Activated T-cell treated with anti-CD3 and anti-CD28 coated beads, Interleukin-2, amount 50 U/mL, for 4 hours (primary cell): ENCODE measurements at places on chromosomes 5 and 9.

GRCh38 chr5:151692312-151692711 lies 5.6 kb upstream of the SPARC start:
- DNase-seq: no peak

GRCh38 chr5:140627972-140628371 lies 5.0 kb downstream of the CD14 start:
- no peak for DNase-seq

GRCh38 chr5:150309101-150309885 lies 6.6 kb upstream of the ARSI start:
- DNase-seq: no peak

GRCh38 chr9:123597048-123597447 lies 241.1 kb downstream of the CRB2 start:
- DNase-seq: no peak

DNA sequence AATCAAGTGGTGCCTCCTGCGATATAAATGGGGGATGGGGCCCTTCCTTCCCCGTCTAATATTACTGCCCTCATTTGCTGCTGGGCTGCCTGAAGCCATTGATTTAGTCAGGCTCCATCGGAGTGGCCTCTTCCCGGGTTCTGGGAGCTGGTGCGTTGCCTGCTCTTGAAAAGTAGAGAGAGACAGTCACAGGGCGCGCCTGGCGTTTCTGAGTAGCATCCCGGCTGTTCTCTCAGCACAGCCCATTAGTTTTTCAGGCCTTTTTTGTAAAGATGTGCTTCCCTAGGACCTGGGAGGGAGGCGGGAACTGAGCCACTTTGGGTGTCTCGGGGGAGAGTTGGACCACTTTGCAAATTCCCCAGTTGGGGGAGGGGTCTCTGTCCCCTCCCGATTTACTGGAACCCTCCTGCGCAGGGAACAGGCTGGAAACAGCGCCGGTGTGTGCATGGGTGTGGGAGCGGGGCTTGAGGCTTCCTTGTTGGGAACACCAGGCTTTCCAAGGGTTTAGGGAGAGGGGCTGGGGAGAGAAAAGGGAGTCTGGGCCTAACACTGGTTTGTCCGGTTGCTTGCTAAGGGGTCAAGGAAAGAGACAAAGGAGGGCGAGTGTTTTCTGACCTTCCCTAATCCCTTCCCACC lies 4.7 kb downstream of the PRDM6 start:
- DNase-seq: no peak

DNA sequence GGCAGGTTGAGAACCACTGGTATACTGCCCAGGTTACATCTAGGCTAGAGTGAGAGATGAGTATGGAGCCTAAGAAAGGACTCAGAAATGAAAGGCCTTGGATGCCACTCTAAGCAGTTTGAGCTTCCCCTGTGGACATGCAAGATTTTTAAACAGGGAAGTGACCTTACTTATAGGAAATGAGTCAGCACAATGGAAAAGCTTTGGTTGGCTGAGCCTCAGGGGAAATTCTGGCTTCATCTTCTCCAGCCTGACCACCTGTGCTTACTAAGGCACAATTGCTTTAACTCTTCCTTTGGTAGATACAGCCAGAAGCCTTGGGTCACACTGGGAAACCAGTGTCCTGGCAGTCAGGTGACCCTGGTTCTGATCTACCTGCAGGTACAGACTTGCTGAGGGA lies 380.2 kb upstream of the ZNF462 start:
- no peak for DNase-seq

GRCh38 chr5:32709750-32710549 lies 1.2 kb upstream of the NPR3 start:
- no peak for DNase-seq

DNA sequence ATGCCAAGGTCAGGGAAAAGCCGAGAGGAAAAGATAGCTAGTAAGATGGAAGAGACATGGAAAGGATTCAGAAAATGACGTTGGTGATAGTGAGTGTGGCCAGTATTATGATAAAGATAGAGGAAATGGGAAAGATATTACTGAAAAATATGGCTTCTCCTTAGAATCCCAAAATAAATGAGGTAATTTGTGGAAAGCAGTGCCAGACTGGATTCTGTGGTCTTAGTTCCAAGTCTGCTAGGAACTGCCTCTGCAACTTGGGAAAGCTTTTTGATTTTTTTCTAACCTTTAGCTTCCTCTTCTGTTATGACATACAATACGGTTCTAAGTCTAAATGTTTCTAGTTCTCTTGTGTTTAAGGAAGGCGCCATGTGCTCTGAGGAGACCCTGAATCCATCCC lies 54.2 kb downstream of the GRIA1 start:
- DNase-seq: no peak

DNA sequence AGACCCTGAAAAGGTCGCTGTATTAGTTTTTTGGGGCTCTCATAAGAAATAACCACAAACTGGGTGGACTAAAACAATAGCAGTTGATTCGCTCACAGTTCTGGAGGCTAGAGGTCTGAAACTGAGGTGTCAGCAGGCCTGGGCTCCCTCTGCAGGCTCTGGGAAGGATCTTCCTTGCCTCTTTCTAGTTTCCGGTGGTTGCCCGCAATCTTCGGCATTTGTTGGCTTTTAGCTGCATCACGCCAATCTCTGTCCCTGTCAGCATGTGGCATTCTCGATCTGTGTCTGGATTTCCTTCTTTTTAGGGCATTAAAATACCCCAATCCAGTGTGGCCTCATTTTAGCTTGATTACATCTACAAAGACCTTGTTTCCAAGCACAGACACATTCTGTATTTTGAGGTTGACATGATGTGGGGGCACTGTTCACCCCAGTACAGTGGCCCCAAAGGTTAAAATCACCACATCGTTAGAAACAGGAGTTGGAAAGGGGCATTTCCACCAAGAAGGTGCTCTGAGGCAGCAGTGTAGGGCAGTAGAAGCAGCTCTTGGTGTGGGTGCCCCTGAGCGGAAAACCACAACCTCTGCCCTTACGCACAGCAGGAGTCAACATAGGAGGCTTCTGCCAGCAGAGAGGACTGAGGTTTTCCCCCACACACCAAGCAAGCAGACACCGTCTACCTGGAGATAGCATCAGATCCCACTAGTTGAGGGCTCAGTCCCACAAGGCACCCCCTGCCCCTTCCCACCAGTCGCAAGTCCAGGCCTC lies 13.5 kb downstream of the ZNF79 start:
- no peak for DNase-seq

DNA sequence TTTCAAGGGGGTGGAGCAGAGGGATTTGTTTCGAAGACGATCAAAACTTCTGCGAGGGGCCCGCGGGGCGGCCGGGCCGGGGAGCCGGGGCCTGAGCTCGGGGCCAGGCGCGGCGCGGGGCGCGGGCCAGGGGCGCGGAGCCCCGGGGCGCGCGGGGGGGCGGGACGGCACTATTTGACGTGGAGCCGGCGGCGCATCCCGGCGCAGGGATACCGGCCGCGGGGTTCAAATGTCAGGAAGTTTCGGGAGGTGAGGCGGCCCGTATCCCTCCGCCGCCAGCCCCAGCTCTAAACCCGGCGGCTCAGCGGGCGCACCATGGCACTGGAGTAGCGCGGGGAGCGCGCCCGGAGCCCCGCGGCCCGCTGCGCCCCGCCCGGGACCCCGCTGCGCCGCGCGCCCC lies at the start of gene LMX1B:
LMX1B (plus strand) TSS at position 278 of the 400 bp plus-strand sequence. CDS start 522 bp downstream, outside the sequence.
- no peak for DNase-seq

- no peak for DNase-seq
Observed at GRCh38 chr9:115939065-115939765, 214.4 kb upstream of the PAPPA start.

DNA sequence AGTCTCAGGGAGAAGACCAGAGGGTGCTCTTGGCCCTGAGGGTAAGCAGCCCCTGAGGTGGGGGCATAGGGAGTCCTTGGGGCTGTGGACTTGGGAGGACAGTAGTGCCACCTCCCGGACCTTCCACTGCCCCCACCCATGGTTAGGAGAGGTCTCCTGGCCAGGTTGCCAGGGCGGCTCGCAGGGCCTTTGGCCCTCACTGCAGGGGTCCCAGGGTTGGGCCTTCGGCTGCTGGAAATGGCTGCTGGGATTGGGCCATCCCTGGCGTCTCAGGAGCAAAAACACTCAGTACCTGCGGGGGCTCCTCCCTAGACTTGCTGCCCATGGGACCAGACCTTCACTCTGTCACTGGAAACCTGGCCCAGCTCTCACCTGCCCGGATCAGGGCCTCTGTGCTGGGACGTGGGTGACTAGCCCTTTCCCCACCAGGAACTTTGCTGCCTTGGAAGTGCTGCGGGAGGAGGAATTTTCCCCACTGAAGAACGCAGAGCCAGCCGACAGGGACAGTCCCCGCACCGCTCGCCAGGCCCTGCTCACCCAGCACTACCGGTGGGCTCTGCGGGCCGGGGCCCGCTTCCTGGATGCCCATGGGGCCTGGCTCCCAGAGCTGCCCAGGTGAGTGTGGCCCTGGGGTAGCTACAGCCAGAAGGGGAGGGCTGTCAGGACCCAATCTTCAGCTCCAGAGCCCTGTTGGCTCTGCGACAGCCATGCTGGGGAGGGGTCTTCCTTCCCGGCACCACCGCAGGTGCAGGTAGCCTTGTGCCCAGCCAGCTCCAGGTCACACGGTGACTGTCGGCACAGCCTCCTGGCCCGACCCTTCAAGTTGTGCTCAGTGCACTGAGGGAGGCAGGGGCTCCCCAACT lies 3.2 kb downstream of the UAP1L1 start:
- no peak for DNase-seq

- no peak for DNase-seq
Observed at GRCh38 chr5:30596495-30597064, 596.9 kb upstream of the CDH6 start.

DNA sequence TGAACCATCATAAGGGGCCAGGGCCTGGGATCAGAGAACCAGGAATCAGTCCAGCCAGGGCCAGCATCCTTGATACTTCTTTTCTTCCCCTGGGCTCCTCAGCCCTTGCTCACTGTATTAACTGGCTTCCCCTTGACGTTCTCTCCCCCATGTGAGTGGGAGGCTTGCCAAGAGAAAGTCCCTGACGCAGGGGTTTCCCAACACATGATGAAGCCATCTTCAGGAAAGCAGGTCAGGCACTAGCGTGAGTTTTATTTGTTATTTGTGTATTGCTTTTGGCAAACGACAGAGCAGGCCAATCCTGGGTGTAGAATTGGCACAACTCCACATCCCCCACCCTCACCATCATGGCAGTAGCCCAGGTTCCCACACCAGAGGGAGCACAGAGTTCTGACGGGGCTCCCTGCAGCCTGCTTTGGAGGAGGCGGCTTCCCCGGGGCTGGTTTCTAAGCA lies 165.5 kb upstream of the NFIL3 start:
- no peak for DNase-seq

DNA sequence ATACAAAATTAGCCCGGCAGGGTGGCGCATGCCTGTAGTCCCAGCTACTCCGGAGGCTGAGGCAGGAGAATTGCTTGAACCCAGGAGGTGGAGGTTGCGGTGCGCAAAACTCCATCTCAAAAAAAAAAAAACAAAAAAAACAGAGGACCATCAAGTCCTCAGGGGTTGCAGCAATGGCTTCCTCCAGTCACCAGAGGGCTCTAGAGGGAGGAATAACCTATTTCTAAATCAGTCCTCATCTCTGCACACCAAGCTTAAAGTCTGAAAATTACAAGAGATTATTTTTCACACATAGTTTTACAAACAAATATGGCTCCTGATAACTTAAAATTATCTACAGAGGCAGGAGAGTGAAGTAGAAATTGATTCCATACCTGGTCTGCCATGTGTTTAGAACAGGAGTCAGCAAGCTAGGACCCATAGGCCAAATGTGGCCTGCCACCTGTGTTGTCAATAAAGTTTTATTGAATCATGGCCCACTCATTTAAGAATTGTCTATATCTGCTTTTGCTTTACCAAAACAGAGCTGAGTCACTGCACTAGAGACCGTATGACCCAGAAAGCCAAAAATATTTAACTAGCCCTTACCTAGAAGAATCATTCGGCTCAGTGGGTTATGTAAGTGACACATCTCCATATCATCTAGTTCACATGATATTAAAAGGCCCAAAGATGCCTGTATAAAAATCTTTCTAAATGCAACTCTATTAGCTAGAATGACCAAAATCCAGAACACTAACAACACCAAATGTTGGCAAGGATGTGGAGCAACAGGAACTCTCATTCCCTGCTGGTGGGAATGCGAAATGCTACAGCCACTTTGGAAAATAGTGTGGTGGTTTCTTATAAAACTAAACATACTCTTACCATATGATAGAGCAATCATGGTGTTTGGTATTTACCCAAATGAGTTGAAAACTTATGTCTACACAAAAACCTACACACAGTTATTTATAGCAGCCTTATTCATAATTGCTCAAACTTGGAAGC lies 207.7 kb downstream of the FRMD3 start:
- DNase-seq: no peak

DNA sequence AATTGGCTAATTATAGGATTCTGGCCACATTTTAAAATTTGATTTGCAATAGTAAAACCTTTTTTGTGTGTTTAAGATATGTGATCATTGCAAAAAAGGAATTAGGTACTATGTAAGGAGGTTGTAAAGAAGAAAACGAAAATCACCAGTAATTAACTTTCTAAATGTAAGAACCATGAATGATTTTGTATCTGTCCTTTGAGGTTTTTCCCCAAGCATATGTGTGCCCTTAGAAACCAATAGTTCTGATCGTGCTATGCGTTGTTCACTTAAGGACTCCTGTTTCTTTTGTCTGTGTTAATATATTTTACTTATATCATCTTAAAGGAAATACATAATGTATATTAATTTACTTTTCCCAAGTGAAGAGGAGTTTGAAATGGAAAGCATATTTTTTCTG lies 410.2 kb downstream of the PSAT1 start:
- no peak for DNase-seq

GRCh38 chr5:143008809-143009521 lies 238.8 kb downstream of the ARHGAP26 start:
- DNase-seq: peak; percentile 66

- no peak for DNase-seq
Observed at GRCh38 chr9:120875195-120875565, 1.8 kb downstream of the PHF19 start.

DNA sequence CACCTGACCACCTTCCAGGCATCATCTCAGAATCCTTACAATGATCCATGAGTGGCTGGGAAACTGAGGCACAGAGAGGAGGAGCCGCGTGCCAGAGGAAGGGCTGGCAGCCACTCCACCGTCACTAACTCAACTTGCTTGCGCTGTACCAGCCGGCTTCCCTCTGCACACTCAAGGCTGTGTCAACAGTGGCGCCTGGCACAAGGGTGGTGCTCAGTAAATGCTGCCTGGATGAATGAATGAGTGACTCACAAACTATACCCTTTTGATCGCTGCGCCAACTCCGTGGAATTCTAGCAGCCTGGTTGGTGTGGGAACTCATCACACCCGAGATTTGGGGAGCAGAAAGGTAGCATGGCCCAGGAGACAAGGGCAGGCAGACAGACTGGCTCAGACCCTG lies 21.9 kb downstream of the PRRX2 start:
- DNase-seq: no peak

DNA sequence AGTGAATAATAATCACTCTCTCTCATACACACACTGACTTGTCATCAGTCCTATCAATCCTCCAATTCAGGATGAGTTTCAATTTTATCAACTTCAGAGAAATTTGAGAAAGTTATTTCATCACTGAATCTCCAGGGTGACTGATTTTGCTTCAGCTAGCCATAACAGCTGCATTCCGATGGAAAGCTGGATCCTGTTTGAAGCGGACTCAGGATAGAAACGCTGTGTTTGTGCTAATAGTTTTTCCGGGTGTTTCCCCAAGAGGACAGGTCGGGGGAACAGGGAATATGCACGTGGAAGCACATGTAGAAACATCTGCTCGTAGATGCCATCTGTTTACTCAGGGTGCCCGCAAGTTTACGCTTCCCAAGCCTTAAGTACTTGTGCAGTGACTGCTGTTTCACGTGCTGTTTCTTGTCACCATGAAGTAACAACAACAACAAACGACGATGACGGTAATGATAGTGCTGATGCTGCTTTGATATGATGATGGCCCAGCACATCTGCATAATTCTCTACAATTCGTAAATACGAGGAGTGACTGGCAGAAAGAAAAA lies 263.7 kb upstream of the DAPK1 start:
- DNase-seq: no peak
